ENCODE measurements at places on chromosomes 12 and 14.

DNA sequence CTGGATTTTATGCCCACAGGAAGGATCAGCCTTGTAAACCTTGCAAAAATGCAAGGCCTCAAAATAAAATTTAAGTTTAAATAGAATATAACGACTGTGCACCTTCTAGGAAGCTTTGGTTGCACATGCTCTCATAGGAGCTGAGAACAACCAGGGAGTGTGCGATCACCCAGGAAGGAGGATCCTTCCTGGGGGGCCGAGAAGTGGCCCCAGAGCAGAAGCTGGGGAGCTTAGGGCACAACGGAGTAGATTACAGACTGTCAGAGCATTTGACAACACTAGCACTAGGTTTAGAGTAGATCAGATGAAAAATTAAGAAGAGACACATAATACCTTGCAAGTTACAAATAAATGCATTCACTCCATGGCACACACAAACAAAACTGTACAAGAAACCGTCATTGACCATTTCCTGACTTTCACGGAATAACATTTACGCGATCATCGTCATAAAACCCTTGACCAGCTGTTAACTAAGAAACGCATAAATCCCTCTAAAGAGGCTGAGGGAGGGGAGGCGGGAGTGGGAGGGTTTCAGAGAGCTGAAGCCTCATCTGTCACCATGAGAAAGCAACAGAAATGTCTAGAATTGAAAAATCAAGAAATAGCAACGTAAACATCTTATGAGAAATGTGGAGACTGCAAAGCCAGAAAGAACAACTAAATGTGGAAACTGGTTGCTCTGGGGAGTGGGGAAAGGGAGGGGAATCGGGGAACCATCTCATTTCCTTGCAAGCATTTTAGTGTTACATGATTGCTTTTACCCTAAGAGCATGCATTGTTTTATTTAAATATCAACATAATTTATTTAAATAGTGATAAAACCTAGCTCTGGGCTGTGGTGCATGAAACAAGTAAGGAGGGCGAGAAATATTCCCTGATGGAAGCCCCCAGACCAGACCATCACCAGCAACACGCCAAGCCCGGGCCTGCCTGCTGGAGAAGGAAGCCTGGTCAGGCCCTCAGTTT, 13.1 kb upstream of the CCDC85C start:
- no peak for DNase-seq

GRCh38 chr14:99077076-99077843, 194.7 kb downstream of the BCL11B start:
- no peak for DNase-seq

DNA sequence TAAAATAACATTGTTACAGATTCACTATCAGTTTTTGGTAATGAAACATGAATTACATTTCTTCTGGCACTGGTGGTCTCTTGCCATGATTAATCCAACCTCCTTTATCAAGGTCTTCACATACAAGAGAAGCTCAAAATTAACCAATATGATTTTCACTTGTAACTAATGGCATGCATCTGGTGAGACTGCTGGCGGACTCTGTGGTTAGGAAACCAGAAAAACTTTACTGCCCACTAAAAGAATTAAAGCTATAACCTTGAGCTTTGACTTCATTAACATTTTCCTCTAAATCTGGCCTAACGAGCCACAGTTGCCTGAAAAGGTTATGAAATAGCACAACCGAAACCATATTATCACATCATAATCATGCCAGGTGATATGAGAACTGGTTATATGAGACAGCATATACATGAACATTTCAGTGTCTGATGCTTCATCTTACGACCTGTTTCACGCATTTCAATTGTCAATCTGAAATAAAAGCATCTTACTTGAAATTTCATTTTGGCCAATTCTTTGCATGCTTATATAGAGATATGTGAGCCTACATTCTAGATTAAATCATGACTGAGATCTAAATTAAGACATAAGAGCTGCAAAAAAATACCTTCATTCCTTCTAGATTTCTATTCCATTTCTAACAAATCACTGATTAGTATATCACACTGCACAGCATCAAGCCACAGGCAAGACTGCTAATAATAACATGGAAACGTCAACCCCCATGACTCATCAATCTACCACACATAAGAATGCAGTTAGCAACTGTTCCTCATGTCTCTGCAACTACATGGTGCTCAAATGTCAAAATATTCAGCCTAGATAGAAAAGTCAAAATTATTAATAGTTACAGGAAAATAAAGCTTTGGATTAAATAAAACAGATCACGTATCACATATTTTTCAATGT, 89.3 kb downstream of the OSBPL8 start:
- no peak for DNase-seq

- DNase-seq: peak; percentile 71
Observed at GRCh38 chr14:65117769-65118745, 15.7 kb upstream of the MAX start.

- no peak for DNase-seq
Observed at GRCh38 chr12:75349946-75350345, 15.5 kb downstream of the GLIPR1L1 start.

- DNase-seq: no peak
Observed at GRCh38 chr14:49405291-49405690, 180.9 kb downstream of the RPS29 start.

DNA sequence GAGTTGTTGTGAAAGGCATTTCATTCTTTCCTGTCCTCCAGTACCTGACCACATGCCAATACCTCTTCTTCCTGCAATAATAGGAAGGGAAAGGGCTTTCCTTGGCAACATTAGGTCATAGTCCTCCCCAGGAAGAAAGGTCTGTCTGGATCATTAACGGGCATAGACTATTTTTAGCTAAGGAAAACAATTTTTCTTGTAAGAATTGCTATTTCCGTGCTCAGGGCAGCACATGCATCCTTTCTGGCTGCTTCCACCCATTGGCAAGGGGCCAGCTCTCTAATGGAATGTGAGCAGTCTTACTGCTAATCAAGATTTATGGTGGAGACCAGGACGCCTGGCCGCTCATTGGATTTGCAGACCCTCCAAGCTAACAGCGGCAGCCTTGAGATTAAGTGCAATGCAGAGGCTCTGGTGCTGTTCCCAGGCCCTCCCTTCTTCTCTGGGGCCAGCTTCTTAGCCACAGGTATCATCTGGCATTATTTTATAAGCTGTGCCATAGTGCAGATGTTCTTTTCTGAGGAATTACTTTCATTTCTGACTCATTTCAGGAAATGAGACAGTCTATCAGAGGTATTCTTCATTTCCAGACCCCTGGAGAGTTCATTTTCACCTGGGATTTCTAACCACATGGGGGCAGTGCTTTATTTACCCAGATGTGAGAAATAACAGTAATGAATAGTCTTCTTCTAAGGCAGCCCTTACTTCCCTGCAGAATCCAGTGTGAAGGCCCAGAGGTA, 52.9 kb downstream of the ANO6 start:
- DNase-seq: peak; percentile 74

GRCh38 chr12:97541366-97541765, 78.8 kb downstream of the RMST start:
- no peak for DNase-seq

DNA sequence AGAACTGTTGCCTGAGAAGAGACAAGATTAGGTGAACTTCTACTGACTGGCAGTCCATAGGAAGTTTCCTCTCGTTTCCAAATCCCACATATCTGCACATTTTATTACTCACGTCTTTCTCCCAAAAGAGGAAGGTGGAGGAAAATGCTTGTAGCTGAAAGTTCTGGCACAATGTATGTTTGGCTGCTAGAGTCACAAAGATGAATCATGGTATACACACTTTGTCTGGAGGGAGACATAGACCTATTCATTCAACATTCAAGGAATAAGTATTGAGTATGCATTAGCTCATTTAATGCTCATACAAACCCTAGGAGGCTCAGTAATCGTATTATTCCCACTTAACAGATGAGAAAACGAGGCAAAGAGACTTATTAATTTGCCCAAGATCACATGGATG, 291.8 kb downstream of the FOXN3 start:
- no peak for DNase-seq

GRCh38 chr12:112482733-112483132, 64.0 kb downstream of the PTPN11 start:
- no peak for DNase-seq

Data from ovary (tissue), 10 donors.